ENCODE measurements at places on chromosomes 1 and 21.

- DNase-seq = no peak
These were observed 7.9 kb downstream of the MYBPHL start for GRCh38 chr1:109298666-109299557.

GRCh38 chr1:161227196-161227871 lies 1.5 kb downstream of the TOMM40L start:
- peak; percentile 81 for DNase-seq

- no peak for DNase-seq
These were observed 27.2 kb downstream of the THAP3 start for GRCh38 chr1:6651909-6652308.

- no peak for DNase-seq
These were observed 67.3 kb downstream of the RALGPS2 start for GRCh38 chr1:178792394-178792793.

- DNase-seq = no peak
These were observed 6.9 kb downstream of the FMO2 start for GRCh38 chr1:171191992-171192391.

GRCh38 chr1:10623686-10624145 lies 149.0 kb downstream of the PEX14 start:
- no peak for DNase-seq

DNA sequence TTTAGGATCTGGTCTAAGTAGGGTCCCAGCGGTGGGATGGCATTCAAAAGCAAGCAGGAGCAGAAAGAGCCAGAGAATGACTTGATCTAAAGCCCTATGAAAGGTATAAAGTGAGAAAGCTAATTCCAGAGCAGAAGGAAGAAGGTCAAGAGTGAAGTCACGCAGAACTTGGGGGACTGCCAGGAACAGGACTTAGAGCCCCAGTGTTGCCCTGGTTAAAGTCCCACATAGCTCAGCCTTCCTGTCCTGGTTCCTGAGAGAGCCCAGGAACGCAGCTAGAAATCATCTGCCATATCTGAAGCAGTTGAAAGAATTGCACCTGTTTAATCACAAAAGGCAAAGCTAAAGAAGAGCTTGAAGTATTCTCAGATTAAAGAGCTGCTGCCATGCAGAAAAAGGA lies 160.6 kb upstream of the ATP1B1 start:
- no peak for DNase-seq

DNA sequence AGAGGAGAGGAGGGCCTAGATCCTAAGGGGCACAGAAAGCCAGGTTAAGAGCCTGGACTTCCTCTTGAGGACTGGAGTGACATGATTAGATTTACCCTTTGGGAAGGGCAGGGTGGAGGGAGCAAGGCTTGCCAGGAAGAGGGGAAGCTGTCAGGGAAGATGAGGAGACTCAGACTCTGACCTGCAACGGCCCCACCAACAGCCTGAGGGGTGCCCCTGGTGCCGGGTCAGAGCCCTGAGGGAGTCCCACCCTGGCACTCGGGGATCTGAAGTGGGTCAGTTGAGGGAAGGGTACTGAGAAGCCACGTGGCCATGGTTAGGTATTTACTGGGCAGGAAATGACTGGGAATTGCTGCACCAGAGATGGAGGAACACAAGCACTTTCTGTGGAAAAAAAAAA lies 9.8 kb downstream of the ECE1 start:
- DNase-seq = no peak

DNA sequence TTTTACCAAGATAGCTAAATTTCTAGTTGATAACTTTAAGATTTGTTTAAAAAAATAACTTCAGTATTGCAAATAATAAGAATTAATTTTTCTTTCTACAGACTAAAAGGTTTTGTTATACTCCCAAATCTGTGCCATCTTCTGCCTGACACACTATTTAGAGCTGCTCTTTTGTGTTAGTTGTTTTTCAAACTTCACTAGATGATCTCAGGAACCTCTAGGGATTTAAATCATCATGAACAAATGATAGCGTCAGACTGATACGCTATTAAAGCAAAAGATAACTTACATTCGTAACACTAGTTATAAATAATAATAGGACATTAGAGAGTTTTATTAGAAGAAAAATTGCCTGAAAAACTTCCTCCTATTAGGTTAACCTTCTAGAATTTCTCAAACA lies 243.1 kb upstream of the CXADR start:
- no peak for DNase-seq

DNA sequence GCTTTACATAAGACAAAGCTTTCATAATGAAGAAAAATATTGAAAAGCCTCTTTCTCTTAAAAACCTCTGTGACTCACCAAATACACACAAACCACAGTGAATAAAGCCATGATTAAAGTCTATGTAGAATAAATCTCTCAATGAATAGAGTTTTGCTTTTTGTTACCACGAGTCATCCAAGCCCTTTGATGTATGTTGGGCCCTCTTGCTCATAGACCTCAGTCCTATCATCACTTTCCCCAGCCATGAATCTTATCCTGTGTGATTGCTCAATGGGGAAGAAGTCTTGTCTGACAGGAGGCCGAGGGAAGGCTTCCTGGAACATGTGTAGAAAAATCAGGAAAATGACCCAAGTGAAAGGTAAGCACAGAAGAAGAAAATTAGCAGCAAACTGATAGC lies 60.8 kb downstream of the NGF start:
- DNase-seq = no peak

DNA sequence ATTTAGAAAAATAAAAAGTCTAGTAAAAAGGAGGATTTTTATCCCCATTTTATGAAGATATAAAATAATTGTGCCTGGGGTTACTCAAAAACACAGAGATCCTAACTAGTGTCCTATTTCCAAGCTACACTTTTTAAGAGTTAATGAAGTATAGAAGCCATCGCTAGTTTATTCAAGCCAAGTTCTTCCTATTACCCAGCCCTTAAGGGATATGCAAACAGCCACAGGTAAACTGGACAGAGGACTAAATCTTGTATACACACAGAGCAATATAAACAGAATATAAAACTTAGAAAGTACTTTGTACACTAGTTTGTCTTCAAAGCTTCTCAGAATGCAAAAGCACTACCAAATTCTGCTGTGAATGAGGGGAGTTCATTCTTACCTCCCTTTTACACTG lies 111.1 kb downstream of the RERE start:
- no peak for DNase-seq

DNA sequence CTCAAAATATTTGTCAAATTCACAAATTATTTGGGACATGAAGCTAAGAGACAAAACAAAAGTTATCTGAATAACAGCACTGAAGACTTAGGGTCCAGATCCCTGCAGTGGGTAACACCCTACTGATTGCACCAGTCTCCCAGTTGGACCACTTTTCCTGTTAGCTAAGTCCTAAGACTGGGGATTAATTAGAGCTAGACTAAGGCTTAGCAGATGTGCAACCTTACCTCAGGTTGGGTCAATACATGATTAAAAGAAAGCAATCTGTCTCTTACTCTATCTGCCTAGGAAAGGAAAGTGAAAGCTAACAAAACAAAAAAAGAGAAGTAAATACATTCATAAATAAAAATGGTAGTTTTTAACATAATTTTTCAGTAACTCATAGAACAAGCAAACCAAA lies 737.2 kb upstream of the CHRM3 start:
- DNase-seq = no peak

DNA sequence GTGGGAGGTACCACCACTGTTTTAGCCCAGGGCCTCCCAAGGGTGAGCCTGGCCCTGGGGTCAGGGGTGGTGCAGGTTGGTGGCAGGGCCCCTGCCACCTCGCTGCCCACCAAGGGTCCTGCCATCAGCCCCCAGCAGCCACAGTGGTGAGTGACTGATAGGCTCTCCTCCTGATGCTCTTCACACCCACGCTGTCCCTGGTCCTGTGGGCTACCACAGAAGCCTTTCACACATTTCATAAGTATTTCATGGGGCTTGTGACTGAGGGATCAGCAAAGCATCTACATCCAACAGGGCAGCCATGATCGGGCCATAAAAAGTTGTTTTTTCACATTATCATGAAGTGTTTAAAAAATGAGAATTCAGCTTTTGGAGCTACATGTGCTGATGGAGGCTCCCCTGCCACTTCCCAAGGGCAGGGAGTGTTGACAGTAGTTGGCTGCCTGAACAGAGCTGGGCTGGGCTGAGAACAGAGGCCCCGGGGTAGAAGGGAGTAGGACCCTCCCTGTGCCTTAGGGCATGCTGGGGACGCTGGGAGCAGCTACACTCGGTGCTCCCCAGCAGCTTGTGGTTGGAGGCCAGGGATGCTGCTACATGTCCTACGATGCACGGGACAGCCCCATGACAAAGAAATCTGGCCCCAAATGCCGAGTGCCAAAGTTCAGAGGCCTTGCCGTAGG lies 73.1 kb upstream of the TMEM51 start:
- DNase-seq = no peak

DNA sequence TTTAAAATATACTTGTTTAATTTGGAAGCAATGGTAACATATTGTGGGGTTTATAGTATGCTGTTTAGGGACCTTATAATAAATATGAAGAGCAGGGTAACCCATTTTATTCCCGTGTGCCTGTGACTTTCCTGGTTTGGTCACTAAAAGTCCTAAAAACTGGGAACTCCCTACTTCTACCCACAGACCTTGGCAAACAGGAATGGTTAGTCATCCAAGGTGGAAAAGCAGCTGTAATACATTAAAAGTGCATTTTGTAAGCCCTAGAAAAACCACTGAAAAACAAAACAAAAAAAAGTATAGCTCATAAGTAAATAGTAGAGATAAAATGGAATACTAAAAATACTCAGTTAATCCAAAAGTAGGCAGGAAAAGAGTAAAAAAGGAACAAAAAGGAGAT lies 538.9 kb downstream of the LMO4 start:
- DNase-seq = no peak

- DNase-seq = no peak
These were observed 39.0 kb downstream of the LPAR3 start for GRCh38 chr1:84853741-84854721.

- DNase-seq = no peak
These were observed 211.0 kb upstream of the PBX1 start for GRCh38 chr1:164347980-164348379.

DNA sequence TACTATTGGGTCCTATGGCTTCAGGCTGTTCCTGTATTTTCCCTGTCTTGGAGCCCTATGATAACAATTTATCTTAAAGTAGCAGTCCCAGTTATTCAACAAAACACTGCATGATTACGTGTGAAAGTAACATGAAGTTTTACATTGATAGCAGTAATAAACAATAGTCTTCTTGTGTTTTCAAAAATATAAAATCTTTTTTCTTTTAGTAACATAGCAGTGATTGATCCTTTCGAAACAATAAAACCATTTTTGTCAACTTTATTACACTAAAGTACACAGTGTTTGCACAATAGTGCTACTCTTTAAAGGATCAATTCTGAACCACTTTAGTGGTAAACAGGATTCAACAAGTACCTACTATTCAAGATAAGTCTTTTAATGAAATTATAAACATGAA lies 90.6 kb downstream of the GPATCH2 start:
- DNase-seq = no peak

GRCh38 chr1:170471398-170472053 lies 60.4 kb upstream of the GORAB start:
- DNase-seq = no peak

DNA sequence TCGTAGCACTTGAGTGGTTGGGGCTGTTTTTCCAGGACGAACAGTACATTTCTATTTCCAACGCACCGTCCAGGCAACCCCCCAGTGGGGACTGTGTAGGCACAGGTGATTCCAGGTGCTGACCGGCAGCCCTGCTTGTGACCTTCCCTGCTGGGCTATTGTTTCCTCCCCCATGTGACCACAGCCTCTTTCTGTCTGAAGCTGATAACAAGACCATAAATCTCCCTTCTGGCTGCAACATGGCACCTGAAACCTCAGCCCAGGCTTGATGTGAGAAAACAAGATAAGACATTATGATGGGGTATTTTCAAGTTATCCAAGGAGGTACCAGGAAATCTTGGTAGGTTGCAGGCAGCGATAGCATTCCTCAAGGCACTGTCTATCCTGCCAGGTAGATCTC lies 48.2 kb downstream of the HLX start:
- DNase-seq = no peak

DNA sequence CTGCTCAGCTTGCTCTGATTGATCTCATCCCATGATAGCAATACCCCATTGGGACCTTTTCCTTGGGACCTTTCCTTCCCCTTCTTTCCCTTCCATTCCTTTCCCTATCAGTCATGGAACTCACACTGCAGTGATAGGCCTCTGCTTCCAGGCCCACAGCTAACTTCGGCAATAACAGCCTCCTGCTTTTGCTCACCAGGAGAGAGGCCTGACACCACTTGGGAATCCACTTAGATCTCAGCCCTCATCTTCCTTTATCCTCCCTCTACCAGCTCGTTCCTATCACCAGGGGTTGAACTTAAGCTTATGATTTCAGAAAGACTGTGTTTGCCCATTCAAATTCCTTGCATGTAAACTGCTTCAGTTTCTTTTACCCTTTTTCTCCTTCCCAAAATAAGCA lies 11.0 kb upstream of the TIPRL start:
- DNase-seq = no peak

DNA sequence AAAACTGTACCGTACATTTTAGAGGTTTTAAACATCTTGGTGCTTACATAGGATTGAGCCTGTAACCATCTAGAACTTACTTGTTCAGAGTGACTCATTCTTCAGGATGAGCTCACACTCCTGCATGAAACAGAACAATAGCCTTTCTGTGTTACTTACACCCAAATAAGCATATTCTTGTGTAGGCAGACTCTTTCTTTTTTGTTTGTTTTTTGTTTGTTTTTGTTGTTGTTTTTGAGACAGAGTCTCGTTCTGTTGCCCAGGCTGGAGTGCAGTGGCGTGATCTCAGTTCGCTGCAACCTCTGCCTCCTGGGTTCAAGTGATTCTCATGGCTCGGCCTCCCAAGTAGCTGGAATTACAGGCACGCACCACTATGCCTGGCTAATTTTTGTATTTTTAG lies 3.8 kb upstream of the CA6 start:
- no peak for DNase-seq

- no peak for DNase-seq
These were observed 109.6 kb downstream of the NOS1AP start for GRCh38 chr1:162179121-162179520.

GRCh38 chr1:56516539-56517252 lies 62.7 kb downstream of the PLPP3 start:
- DNase-seq = no peak

- DNase-seq = peak; percentile 21
These were observed 227.7 kb upstream of the SAMSN1 start for GRCh38 chr21:14773777-14774345.

- DNase-seq = no peak
These were observed 77.3 kb upstream of the AKT3 start for GRCh38 chr1:243927381-243927780.

- no peak for DNase-seq
These were observed 60.8 kb upstream of the KCNJ15 start for GRCh38 chr21:38196036-38196435.

GRCh38 chr1:7151978-7152377 lies 366.7 kb downstream of the CAMTA1 start:
- DNase-seq = no peak

- no peak for DNase-seq
These were observed 41.0 kb downstream of the TBX15 start for GRCh38 chr1:118947003-118947765.

GRCh38 chr1:20716232-20716631 lies 1.6 kb downstream of the KIF17 start:
- no peak for DNase-seq

All from T follicular helper cell (primary cell).